ENCODE measurements at places on chromosomes 16 and 17. TPM values are rescaled to one million over a fixed set of nuclear protein-coding genes. Genes with fewer than 3 reads are reported as not detected.

The SEPHS2 gene
- total RNA-seq: 28.6 TPM

The SEPTIN12 gene
- not detected for total RNA-seq

The NOL11 gene
- total RNA-seq: 22.6 TPM

The HOXB6 gene
- total RNA-seq: 0.78 TPM

The ITGAD gene
- not detected for total RNA-seq

The SPATA22 gene
- total RNA-seq: 0.51 TPM

The KRT27 gene
- not detected for total RNA-seq

The TNFRSF13B gene
- total RNA-seq: not detected

The RHBDL3 gene
- total RNA-seq: 1.7 TPM

The ACLY gene
- 24.0 TPM for total RNA-seq

The SLC5A11 gene
- not detected for total RNA-seq

The FAM20A gene
- total RNA-seq: 5.0 TPM

The SLFN12L gene
- 0.19 TPM for total RNA-seq

The KCNH4 gene
- total RNA-seq: 0.13 TPM

The KRTAP4-4 gene
- not detected for total RNA-seq

The SCO1 gene
- 27.6 TPM for total RNA-seq

The RNF166 gene
- total RNA-seq: 14.6 TPM

The KRT39 gene
- total RNA-seq: not detected

The IRX3 gene
- 42.4 TPM for total RNA-seq

All from Right ventricle myocardium superior (tissue), 1 donor.